Activated naive CD8-positive, alpha-beta T cell treated with anti-CD3 and anti-CD28 coated beads, Interleukin-2, amount 10 ng/mL, durations not matched to agents 7 days and 5 days (primary cell): ENCODE measurements at places on chromosomes 12 and 14. TPM values are rescaled to one million over a fixed set of nuclear protein-coding genes. Genes with fewer than 3 reads are reported as not detected.

DNA sequence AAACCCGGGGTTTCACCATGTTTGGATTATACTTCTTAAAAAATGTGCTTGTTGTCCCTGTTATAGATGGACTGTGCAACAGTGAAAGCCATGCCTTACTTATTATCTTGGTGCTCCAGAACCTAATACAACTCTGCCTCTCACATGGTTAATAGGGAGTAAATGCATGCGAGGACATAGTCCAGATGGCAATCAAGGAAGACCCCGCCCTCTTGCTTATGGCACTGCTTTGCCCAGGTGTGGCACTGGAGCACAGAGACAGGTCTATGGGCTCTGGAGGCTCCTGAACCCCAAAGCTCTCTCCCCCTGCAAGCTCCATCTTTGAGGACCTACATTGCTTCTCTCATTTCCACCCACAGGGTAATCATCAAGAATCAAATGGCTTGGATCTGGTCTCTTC is 162.1 kb upstream of the NTF3 start:
- DNase-seq: no peak

GRCh38 chr14:32694795-32695449 is 243.8 kb upstream of the NPAS3 start:
- no peak for DNase-seq

DNA sequence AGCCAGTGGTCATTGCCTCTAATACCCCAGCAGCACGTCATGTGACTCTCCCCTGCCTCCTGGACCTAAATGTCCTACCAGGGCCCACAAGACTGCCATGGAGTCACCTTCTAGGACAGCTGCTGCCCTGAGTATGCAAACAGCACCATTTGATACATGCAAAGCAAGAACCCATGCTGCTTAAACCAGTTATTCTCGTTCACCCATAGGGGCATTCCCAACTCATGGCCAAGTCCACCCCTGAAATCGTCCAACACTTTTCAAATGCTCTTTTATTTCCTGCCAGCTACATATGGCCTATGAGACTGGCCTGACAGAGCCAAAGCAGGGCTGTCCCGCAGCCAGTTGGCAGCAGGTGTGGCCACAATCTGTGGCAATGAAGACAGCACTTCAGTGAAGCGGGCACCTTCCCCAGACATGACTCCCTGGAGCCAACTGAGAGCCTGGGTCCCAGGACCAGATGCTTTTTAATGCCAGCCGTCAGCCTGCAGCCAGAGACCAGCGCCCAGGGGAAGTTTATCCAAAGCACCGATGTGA is 99.9 kb downstream of the BCAT1 start:
- no peak for DNase-seq

- no peak for DNase-seq
These were observed 2.7 kb upstream of the RABGGTA start for GRCh38 chr14:24274101-24274543.

- no peak for DNase-seq
These were observed 21.8 kb downstream of the DERA start for GRCh38 chr12:15932971-15933370.

GYS2 gene
- total RNA-seq: 0.17 TPM

DNA sequence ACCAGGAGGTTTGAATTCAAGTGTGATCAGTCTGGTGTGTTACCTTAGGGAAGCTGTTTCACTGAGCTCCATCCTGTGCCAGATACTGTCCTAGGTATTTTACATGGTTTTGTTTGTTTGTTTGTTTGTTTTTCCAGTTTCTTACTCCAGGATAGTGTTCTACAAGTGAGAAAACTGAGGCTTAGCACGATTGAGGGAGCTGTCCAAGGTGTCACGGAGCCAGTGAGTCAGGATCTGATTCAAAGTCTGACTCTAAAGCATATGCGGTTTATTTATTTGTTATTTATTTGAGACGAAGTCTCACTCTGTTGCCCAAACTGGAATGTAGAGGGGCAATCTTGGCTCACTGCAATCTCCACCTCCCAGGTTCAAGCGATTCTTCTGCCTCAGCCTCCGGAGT is 79.7 kb upstream of the GNG2 start:
- no peak for DNase-seq

NEMP1 gene
- total RNA-seq: 52.9 TPM

HOXC13 gene
- not detected for total RNA-seq

- DNase-seq: no peak
These were observed 12.2 kb upstream of the BDKRB1 start for GRCh38 chr14:96243785-96244184.

TMEM119 gene
- total RNA-seq: 0.11 TPM
